ENCODE measurements at places on chromosomes 13 and 19.

DNA sequence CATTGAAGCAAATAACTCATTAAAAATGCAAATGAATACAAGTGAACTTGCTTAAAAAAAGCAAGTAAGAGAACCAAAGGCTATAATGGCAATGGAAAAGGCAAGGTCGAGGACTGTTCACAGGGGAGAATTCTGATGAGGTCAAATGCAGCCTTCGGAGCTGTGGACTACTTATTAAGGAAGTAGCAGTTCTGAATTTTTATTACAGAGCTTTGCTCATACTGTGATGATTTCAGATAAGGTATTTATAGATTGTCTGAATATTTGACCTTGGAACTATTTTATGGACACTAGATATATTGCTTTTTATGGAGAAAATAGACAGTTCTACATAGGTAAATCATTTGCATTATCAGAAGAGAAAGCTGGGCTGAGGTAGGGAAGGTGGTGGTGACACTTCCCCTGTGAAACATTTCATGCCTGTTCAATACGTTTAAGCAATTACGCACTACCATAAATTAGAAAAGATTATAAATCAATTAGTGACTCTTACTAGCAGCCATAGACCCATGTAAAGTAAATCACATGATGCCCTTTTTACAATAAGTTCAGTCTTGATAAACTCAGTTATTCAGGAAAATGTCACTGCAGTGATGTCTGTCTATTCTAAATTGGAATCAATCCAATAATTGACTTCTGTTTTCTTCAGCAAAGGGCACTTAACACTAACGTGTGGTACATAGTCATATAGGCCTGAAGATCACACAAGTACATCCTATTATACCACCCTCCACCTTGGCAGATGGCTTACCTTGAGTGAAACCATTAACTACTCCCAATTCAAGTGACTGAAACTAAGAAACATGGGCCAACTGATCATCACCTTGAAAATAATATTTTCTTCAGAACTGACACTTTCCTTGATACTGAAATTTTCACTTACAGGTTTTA lies 260.0 kb downstream of the KLF12 start:
- DNase-seq: no peak

DNA sequence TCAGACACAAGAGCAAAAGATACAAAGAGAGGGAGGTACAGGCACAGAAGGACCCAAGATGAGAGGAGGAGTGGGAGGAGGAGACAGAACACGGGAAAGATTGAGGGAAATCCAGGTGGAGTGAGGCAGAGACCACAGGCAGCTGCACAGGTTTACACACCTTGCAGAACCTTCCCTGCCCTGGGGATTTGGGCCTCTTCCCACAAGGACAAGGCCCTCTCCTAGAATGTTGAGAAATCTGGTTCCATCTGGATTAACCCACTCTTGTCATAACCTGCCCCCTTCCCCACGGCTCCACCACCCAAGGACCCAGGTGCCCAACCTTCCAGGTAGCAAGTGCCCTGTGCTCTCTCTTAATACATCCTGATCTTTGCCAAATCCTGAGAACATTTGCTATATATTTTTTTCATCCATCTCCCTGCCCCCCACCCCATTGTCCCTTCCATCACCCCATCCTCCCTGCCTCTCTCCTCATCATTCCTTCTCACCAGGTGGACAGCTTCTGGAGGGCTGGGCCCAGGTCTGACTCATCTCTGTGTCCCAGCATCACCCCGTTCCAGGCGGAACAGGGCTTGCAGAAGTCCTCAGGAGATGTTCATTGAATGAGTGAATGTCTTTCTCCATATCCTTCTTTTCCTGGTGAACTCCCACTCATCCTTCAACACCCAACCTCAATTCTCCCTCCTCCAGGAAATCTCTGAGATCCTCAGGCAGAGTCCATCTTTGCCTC lies 8.8 kb upstream of the KLK8 start:
- no peak for DNase-seq

GRCh38 chr13:19059016-19059780 lies 122.4 kb downstream of the TUBA3C start:
- no peak for DNase-seq

DNA sequence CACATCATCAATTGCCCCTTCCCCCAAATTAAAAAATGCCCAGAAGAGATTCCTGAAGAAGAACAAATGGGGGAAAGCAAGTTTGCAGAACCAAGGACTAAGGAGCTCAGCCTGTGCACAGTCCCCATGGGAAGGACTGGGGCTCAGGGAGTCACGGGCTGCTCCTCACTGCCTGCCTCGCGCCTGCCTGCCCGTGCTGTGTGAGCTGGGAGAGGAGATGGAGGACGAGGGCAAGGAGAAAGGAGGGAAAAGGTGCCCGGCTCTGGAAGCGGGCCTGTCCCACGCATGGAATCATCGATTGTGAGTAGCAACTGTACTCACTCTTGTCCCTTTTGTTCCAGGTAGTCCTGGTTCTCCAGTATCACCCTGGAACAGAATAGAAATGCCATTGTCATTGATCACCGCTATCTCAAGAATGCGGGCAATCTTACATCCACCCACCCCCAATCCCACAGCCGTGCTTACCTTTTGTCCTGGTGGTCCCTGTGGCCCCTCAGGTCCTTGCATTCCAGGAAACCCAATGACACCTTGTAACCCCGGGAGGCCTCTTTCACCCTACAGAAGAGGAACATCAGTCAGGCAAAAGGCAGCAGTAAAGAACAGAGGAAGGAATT lies 93.4 kb downstream of the COL4A1 start:
- DNase-seq: no peak

- peak; percentile 2 for DNase-seq
Observed at GRCh38 chr13:60134376-60134775, 29.4 kb downstream of the DIAPH3 start.

DNA sequence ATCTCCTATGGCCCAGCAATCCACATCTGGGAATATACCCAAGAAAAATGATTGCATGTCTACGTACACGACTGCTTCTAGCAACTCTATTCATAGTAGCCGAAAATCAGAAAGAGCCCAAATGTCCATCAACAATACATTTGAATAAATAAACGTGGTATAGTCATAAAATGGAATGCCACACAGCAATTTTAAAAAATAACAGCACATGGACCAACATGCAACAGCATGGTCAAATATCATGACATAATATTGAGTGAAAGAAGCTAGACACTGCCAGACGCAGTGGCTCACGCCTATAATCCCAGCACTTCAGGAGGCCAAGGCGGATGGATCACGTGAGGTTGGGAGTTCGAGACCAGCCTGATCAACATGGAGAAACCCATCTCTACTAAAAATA lies 16.3 kb downstream of the TEX101 start:
- DNase-seq: no peak
